ENCODE measurements at places on chromosomes 12 and 14.

DNA sequence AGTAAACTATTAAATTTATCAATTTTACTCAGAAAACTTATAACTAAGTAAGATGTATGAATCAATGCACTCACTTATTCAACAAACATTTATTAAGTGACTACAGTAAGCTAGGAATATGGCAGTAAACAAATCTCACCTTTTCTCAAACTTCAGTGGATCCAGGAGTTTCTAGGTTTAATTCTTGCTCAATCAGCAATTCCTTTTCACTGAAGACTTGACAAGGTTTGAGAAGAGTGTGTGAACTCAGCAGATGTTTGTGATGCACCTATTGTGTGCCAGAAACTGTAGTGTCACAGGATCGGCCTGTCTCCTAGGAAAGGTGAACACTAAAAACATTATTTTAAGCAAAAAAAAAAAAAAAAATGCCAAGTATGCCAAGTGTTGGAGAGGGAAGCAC, 167.8 kb downstream of the ALG10 start:
- no peak for DNase-seq

DNA sequence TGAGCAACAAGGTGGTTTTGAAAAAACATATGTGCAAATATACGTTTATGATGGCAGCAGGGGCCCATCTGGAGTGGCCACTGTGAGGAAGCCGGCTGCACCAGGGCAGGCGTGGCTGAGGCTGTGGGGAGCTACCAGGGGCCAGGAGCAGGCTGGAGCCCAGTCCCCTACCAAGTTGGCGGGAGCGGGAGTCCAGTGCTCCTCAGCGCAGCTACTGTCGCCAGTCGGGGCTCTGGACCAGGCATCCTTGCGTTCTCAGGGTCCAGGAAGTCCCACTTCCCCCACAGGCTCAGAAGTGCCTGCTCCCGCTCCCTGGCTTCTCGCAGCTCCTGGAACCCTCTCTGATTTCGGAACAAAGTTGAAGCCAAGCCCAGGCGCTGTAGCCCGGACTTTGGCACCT, 1377.5 kb upstream of the FLRT2 start:
- DNase-seq, result no peak

DNA sequence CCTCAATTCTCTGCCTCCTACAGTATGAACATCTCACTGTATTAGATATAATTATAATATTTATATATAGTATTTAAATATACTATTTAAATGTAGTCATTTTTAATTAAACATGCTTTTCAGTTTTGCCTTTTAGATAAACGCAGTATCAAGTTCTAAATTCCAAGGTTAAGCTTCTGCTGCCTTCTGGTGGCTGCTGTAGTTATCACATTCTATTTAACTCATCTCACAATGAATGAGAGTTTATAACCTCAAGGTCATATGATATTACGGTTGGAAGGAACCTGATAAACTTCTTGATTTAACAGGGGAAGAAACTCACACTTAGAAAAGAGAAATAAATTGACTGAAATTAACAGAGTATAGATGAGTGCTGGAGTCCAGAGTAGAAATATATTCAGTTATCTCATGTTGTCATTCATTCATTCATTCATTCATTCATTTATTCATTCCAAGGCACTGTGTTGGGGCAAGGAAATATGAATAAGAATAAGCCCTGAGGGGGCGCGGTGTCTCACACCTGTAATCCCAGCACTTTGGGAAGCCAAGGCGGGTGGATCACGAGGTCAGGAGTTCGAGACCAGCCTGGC, 31.9 kb downstream of the GUCY2C start:
- DNase-seq, result peak; percentile 8

DNA sequence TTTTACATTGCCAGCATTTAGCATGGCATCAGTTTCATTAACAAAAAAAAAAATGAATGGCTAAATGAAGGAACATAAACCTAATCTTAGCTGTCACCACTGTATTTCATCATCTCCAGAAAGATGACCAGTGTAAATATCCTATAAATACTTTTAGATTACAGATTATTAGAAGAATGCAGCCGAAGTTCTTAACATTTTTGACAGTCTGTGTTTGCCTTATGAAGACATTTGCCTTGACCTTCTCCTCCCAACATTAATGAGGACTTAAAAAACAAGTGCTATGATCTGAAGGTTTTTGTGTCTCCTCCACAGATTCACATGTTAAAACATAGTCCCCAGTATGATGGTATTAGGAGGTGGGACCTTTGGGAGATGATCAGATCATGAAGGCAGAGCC, 253.0 kb downstream of the SNAPC1 start:
- DNase-seq, result no peak

- no peak for DNase-seq
These were observed 1.8 kb downstream of the LRIG3 start for GRCh38 chr12:58918469-58918844.

- no peak for DNase-seq
These were observed 132.4 kb downstream of the ZFP36L1 start for GRCh38 chr14:68660495-68660894.

DNA sequence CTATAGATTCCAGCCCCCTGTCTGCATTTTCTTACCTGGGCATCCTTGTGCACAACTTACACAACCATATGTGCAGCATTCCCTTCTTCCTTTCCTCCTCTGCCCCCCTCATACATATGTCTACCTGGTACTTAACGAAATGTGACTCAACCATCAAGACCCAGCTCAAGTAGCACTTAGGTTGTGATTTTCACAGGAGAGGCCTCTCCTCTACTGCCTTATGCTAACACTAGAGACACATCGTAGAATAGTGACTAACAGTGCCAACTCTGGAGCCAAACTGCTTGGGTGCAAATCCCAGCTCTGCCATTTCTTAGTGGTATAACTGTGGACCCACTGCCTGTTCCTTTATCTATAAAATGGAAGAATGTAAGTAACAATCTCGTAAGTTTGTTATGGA, 24.1 kb upstream of the PLEKHA5 start:
- no peak for DNase-seq

GRCh38 chr14:72607386-72608130, 286.3 kb downstream of the DPF3 start:
- no peak for DNase-seq

- DNase-seq, result no peak
These were observed 50.0 kb downstream of the KDM2B start for GRCh38 chr12:121530600-121531355.

- no peak for DNase-seq
These were observed 50.5 kb downstream of the IRF2BPL start for GRCh38 chr14:76977793-76978720.

DNA sequence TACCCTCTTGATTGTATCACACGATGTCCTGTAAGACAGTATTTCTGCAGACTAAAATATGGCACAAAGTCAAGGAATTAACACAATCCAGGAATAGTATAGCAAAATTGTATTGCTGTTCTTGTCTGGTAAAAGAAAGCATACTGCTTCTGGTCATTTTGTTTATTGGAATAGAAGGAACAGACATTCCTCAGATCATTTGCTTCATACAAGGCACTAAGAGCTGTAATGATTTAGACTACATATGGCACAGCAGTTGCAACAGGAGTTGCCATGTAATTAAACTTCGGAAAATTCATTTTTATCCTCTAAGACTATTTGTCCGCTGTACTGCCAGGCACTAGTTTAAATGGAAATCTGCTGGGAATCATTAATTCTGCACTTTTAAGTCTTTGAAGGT, 7.6 kb upstream of the KERA start:
- DNase-seq, result no peak

- no peak for DNase-seq
These were observed 14.4 kb downstream of the PCNX1 start for GRCh38 chr14:70921669-70922068.

DNA sequence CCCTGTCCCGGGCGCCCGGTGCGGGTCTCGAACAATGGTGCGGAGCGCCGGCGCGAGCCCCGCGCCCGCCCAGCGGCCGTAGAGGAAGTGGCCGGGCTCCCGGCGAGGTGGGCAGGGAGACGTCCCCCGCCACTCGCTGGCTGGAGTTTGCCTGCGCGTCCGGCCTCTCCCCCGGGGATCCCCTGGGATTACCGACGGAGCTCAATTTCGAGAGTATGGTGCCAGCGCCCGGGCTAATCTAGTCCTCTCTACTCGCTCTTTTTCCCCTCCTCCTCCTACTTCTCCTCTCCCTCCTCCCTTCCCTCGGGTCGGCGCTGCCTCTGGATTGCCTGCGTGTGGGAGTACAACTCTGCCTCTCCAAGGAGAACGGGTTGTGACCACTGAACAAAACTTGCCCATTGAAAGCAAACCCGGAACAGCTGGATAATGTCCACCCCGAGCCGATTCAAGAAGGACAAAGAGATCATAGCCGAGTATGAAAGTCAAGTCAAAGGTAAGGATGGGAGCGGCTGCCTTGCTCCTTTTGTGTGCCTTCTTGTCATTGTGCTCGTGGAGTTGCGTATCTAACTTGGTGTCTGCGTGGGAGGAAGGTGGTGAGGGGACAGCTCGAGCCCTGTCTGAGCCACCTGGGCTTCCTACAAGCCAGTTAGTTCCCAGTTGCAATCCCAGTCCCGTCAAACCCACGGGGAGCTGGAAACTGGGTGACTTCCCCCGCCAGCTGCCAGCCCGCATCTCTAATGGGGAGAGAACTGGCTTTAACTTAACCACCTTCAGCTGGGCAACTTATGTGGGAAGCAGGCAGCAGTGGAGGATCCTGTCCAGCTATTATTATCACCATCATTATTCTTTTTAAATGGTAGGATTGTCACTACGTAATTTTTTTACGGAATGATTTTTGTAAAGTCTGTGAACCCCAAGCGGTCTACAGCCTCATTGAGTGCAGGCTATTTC, at the start of gene SRGAP1:
Gene SRGAP1 (plus strand): TSS at position 310 of the 951 bp plus-strand sequence. CDS start 117 bp downstream, at position 427.
- no peak for DNase-seq

DNA sequence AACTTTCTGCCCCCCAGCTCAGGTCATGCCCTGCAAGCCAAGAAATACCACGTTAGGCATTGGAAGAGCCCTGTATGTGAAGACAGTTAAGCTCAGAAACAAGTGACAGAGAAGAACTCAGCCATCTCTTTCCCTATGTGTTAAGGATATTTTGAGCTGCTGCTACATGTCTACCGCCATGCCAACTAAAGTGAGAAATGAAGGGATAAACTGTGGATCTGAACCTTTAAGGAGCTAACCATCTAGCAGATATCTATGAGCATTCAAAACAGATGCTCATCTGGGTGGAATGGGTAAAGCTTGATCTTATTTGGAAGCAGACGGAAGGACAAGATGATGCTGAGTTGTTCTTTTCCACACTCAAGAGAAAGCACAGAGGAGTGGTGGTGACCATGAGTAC, 250.7 kb downstream of the NTF3 start:
- DNase-seq, result no peak

GRCh38 chr12:110661337-110661972, 27.5 kb downstream of the HVCN1 start:
- DNase-seq, result no peak

GRCh38 chr12:103912069-103912468, 18.1 kb upstream of the HSP90B1 start:
- no peak for DNase-seq

- no peak for DNase-seq
These were observed 240.3 kb downstream of the SLC15A4 start for GRCh38 chr12:128583453-128583852.

DNA sequence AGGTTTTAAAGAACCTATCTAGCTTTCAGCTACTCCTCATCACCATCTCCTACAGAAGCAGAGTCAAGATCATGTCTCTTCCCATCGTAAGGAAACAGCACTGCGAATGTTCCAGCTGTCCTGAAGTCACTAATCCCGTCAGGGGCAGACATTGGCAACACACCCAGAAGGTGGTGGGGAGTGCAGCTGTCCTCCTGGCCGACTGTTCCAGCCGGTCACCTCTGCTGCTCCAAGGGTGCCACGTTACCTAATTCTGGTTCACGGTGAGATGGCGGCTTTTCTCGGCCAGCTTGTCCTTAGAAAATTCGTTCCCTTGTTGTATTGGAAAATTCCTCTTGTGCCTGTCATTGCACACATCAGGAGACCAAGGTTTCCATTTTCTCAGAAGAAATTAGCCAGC, 196.2 kb downstream of the ZFP36L1 start:
- DNase-seq, result no peak

GRCh38 chr12:116480210-116480810, 78.9 kb upstream of the MAP1LC3B2 start:
- DNase-seq, result no peak

GRCh38 chr14:74739293-74740030, 23.7 kb upstream of the YLPM1 start:
- DNase-seq, result no peak

GRCh38 chr12:24246934-24247333, 297.5 kb upstream of the SOX5 start:
- no peak for DNase-seq

- DNase-seq, result no peak
These were observed 137.3 kb downstream of the CEP83 start for GRCh38 chr12:94322346-94322745.

DNA sequence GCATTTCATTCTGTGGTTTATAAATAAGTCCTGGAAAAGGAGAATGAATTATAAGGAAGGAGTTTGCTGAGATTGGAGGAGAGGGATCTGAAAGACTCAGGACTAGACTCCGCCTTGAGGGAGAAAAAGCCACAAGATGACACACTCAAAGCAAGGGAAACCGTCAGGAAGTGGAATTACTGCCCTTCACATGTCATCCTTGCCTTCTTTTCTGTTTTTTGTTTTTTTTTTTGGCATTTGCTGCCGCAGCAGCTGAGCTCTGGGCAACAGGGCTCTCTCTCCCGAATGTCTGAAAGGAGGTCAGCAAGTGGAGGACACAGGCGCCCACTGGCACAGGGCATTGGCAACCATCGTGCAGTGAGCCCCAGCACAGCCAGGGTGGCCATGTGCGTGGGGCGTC, 344.9 kb downstream of the DPF3 start:
- DNase-seq, result no peak

GRCh38 chr14:53180272-53181221, 27.4 kb upstream of the DDHD1 start:
- DNase-seq, result peak; percentile 43

GRCh38 chr12:58435647-58436046, 484.7 kb downstream of the LRIG3 start:
- no peak for DNase-seq

GRCh38 chr14:101103321-101103901, 199.9 kb upstream of the RTL1 start:
- DNase-seq, result no peak
